Dermis lymphatic vessel endothelial cell (primary cell): ENCODE measurements at places on chromosomes 4 and X. TPM values are rescaled to one million over a fixed set of nuclear protein-coding genes. Genes with fewer than 3 reads are reported as not detected.

CENPVL2 gene
- total RNA-seq: not detected in 2 replicates

HTT gene
- total RNA-seq: 34.7 and 37.3 TPM in 2 replicates

TCP11X2 gene
- total RNA-seq: not detected in 2 replicates

ZMAT1 gene
- 0.76 and 1.9 TPM in 2 replicates for total RNA-seq

GIMD1 gene
- total RNA-seq: not detected in 2 replicates

VCX3A gene
- total RNA-seq: not detected in 2 replicates

SCML2 gene
- total RNA-seq: 2.1 and 2.2 TPM in 2 replicates

C4orf54 gene
- total RNA-seq: under 0.01 TPM in 1 of 2 replicates, not detected in the other

MUC7 gene
- total RNA-seq: not detected in 2 replicates

TMEM156 gene
- not detected in 2 replicates for total RNA-seq

XG gene
- 0.09 and 0.11 TPM in 2 replicates for total RNA-seq

TMEM31 gene
- 0.09 TPM in 1 of 2 replicates, not detected in the other for total RNA-seq

PRDM8 gene
- 2.4 and 2.7 TPM in 2 replicates for total RNA-seq

PPP4R3C gene
- total RNA-seq: not detected in 2 replicates

IL1RAPL1 gene
- 0.09 TPM in 1 of 2 replicates, not detected in the other for total RNA-seq

FGFBP1 gene
- total RNA-seq: not detected in 2 replicates

MECP2 gene
- 18.0 and 20.3 TPM in 2 replicates for total RNA-seq

TMEM144 gene
- total RNA-seq: 4.5 and 5.3 TPM in 2 replicates

PPEF1 gene
- total RNA-seq: not detected in 2 replicates

GRK4 gene
- 2.4 and 3.7 TPM in 2 replicates for total RNA-seq

HMX1 gene
- not detected in 2 replicates for total RNA-seq

ACE2 gene
- not detected in 2 replicates for total RNA-seq

TEX11 gene
- total RNA-seq: not detected in 2 replicates

NXF2B gene
- not detected in 2 replicates for total RNA-seq

SATL1 gene
- total RNA-seq: not detected in 2 replicates
